Activated CD8-positive, alpha-beta memory T cell treated with anti-CD3 and anti-CD28 coated beads, Interleukin-2, amount 10 ng/mL, durations not matched to agents 7 days and 5 days (primary cell): ENCODE measurements at places on chromosomes 7 and 10.

DNA sequence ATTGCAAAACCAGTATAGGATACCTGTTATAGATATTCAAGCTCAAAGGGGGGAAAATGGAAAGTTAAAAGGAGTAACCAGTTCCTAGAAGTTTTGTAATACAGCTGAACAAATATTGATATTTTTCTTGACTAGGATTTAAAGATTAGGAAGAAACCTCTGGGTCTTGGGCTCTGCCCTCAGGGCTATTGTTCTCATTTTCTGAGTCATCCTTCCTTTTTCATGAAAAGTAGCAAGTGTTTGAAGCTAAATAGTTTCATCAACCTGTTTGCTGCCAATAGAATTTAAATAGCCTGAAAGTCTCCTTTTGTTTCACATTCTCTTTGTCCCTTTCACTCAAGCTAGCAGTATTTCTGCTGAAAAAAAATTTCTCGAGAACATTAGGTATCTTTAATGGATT, 1061.1 kb upstream of the GHITM start:
- no peak overlapping the region for H3K27ac ChIP-seq
- H3K4me1 ChIP-seq, result no peaks in the 10 kb centered on the region
- no peaks in the 10 kb centered on the region for H3K27me3 ChIP-seq
- no peak overlapping the region for H3K4me3 ChIP-seq
- DNase-seq, result no peak

- H3K4me1 ChIP-seq, result no peaks in the 10 kb centered on the region
- peak; percentile 25 for DNase-seq
- H3K27ac ChIP-seq, result no peak overlapping the region
- no peak overlapping the region for H3K4me3 ChIP-seq
- H3K27me3 ChIP-seq, result no peaks in the 10 kb centered on the region
Measured at GRCh38 chr7:80259-81067, 111.9 kb upstream of the FAM20C start.

- no peaks in the 10 kb centered on the region for H3K36me3 ChIP-seq
- DNase-seq, result no peak
- no peak overlapping the region for H3K27ac ChIP-seq
- H3K27me3 ChIP-seq, result peaks cover 20% of the 10 kb centered on the region
- no peak overlapping the region for H3K4me3 ChIP-seq
- no peaks in the 10 kb centered on the region for H3K4me1 ChIP-seq
Measured at GRCh38 chr10:62543571-62544355, 169.6 kb downstream of the ZNF365 start.

DNA sequence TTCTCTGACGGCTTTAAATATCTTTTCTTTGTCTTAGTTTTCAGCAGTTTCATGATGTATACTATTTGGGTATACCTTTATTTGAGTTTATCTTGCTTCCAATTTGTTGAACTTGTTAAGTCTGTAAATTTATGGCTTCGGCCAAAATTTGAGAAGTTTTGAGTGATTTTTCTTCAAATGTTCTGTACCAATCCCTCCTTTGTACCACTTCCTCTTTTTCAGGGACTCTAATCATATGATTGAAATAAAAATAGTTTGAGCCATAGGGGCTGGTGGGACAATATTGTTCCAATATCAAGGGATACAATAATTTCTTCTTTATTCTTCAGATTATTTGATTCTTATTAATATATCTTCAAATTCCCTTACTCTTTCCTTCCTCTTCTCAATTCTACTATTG, 43.1 kb upstream of the CTTNBP2 start:
- H3K27me3 ChIP-seq, result no peaks in the 10 kb centered on the region
- H3K27ac ChIP-seq, result no peak overlapping the region
- DNase-seq, result no peak
- H3K4me3 ChIP-seq, result no peak overlapping the region
- H3K4me1 ChIP-seq, result no peaks in the 10 kb centered on the region

GRCh38 chr7:35802102-35802466, 1.2 kb downstream of the SEPTIN7 start:
- H3K27ac ChIP-seq, result peak overlapping the region; percentile 98
- H3K4me3 ChIP-seq, result peak overlapping the region; percentile 97
- peaks cover 44% of the 10 kb centered on the region for H3K4me1 ChIP-seq
- no peaks in the 10 kb centered on the region for H3K27me3 ChIP-seq

DNA sequence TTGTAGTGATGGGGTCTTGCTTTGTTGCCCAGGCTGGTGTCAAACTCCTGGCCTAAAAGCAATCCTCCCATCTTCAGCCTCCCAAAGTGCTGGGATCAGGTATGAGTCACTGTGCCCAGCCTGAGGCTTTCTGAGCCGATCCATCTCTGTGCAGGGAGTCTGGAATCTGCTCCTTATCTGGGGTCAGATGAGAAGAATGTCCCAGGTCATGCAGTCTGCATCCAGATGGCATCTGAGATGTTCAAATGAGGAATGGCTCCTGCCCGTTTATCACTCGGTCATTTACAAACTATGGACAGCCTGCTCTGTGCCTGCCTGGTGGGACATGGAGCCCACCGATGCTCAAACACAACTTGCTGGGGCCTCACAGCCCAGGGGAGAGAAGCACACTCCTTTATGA, 11.1 kb upstream of the SLC18A3 start:
- no peak overlapping the region for H3K4me3 ChIP-seq
- no peak overlapping the region for H3K27ac ChIP-seq
- peaks cover 17% of the 10 kb centered on the region for H3K27me3 ChIP-seq
- no peaks in the 10 kb centered on the region for H3K36me3 ChIP-seq
- H3K4me1 ChIP-seq, result no peaks in the 10 kb centered on the region
- DNase-seq, result peak; percentile 5

GRCh38 chr7:40197527-40197926, 62.7 kb downstream of the SUGCT start:
- no peak overlapping the region for H3K4me3 ChIP-seq
- DNase-seq, result no peak
- H3K36me3 ChIP-seq, result no peaks in the 10 kb centered on the region

GRCh38 chr10:7107285-7107684, 303.5 kb downstream of the SFMBT2 start:
- peaks cover 3% of the 10 kb centered on the region for H3K4me1 ChIP-seq
- peaks cover 6% of the 10 kb centered on the region for H3K36me3 ChIP-seq
- H3K27me3 ChIP-seq, result peaks cover 7% of the 10 kb centered on the region
- DNase-seq, result no peak

- peaks cover 3% of the 10 kb centered on the region for H3K4me1 ChIP-seq
- H3K27ac ChIP-seq, result no peak overlapping the region
- H3K4me3 ChIP-seq, result no peak overlapping the region
- DNase-seq, result no peak
- no peaks in the 10 kb centered on the region for H3K36me3 ChIP-seq
Measured at GRCh38 chr7:26681819-26682418, 182.5 kb downstream of the SKAP2 start.

DNA sequence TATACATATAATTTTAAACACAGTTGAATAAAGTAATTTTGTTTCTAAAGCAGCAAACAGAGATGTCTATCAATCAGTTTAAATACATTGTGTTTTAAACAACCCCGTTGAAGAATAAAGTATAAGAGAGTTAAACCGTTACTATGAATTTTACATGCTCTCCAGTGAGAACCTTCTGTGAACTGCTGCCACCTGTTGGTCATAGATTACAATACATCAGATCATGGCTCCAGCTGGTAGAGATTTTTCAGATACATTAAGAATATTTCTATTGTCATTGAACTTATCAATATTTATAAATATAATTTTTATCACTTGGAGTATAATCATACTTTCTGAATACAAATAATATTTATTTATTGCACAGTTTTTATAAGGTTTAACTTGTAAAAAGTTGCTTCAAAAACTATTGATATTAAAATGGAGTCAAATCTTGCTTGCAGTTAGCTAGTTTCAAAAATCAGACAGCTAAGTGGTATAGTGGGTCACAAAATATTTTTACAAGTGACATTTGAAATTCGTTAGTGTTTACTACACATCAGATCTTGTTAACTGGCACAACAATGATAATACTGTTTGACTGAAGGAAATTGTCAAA, 561.2 kb upstream of the PHF14 start:
- no peak for DNase-seq
- no peaks in the 10 kb centered on the region for H3K36me3 ChIP-seq
- H3K27me3 ChIP-seq, result no peaks in the 10 kb centered on the region
- no peak overlapping the region for H3K4me3 ChIP-seq
- H3K27ac ChIP-seq, result no peak overlapping the region

- DNase-seq, result no peak
- no peaks in the 10 kb centered on the region for H3K4me1 ChIP-seq
- no peaks in the 10 kb centered on the region for H3K36me3 ChIP-seq
- peaks cover 3% of the 10 kb centered on the region for H3K27me3 ChIP-seq
- H3K27ac ChIP-seq, result no peak overlapping the region
- H3K4me3 ChIP-seq, result no peak overlapping the region
Measured at GRCh38 chr7:11841657-11842056, 9.7 kb upstream of the THSD7A start.
